Activated CD4-positive, alpha-beta memory T cell treated with anti-CD3 and anti-CD28 coated beads, Interleukin-2, amount 10 ng/mL, durations not matched to agents 7 days and 5 days (primary cell): ENCODE measurements at places on chromosomes 1 and 21.

DNA sequence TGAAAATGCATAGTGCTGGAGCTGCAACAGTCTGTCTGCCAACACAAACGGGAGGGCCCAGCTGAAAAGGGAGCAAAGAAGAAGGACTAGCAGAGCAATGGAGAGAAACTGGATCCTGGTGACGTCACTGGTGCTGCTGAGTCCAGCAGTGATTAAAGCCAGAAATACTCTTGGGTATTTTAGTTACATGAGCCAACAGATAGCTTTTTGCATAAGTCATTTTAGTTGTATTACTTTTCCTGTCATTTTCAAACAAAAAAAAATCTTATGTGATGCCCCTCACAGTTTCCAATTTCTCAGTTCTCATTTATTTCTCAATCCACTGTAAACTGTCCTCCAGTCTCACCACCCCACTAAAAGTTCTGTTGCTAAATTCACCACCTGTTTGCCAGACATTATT, 38.7 kb upstream of the NEK7 start:
- DNase-seq: no peak

GRCh38 chr1:98482611-98483010, 178.9 kb upstream of the SNX7 start:
- no peak for DNase-seq

DNA sequence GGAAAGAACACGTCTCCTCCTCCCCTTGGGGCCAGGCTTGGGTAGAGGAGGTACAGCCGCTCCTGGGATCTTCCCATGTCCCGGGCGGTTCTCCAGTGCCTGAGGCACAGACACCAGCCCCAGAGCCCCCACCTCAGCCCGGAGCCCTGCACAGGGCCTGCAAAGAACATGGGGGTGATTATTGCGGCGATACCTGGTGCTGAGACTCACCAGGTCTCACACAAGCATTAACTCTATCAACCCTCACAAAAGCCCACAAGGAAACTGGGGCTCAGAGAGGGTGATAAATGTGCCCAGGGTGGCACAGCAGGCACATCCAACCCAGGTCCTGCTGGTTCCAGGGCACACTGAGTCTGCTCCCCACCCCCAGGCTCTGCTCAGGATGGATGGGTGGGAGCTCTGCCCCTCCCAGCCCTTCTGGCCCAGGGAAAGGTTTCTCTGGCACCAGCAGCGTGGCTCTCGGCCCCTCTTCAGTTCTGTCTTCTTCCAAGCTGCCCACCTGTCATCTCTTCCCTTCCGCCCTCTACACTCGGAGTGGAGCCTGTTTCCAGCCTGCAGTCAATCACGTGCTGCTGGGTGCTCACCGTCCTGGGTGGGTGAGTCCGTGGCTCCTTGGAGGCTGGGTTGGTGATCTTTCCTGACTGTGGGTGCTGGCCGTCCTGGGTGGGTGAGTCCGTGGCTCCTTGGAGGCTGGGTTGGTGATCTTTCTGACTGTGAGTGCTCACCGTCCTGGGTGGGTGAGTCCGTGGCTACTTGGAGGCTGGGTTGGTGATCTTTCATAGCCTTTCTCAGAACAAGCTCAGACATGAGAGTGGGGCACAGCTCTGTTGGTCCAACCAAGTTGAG, 53.6 kb upstream of the AJAP1 start:
- DNase-seq: no peak

DNA sequence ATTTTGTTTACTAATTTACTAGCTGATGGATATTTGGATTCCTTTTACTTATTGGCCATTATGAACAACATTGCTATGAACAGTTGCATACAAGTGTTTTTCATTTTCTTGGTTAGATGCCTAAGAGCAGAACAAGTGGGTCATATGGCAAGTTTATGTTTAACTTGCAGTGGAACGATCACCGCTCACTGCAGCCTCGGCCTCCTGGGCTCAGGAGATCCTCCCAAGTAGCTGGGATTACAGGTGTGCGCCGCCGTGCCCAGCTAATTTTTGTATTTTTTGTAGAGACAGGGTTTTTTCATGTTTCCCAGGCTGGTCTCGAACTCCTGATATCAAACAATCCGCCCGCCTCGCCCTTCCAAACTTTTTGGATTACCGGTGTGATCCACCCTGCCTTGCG, 820.5 kb upstream of the TMPRSS15 start:
- no peak for DNase-seq

DNA sequence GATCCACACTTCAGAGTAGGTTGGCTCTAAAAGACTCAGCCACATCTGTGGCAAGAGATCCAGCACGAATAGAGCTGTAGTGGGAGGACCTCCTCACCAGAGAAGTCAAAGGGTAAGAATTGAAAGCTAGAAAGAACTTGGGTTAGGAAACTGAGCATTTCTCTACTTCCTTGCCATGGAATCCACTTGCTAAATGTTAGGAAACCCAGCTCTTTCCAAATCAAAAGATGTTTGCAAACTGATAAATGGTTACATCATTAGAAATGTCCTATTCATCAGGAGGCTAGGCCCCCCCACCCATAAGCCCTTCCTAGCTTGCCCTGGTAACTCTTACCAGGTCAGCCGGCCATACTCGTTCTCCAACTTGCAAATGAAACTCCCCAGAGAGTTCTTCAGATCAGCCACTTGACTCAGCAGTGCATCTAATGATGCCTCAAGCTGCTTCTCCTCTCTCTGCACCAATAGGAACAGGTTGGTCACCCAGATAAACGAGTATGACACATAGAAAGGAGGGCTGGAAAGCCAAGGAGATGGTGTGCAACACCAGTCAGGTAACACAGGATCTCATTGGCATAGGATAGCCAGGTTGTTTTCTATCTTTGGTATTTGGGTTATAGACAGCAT, 1.5 kb downstream of the MED8 start:
- no peak for DNase-seq

DNA sequence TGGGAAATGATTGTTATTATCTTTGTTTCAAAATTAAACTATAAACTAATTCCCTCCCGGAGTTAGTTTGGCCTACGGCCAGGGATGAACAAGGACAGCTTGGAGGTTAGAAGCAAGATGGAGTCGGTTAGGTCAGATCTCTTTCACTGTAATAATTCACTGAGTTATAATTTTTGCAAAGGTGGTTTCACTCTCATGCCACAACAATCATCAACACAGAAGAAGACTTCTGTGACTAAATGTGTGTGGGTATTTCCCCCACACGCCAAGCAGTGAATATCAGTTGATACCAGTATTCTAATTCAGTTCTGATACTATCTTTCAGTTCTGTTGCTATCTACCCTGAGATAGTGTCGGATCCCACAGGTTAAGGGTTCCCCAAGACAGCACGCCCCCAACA, 215.1 kb downstream of the S1PR1 start:
- no peak for DNase-seq

DNA sequence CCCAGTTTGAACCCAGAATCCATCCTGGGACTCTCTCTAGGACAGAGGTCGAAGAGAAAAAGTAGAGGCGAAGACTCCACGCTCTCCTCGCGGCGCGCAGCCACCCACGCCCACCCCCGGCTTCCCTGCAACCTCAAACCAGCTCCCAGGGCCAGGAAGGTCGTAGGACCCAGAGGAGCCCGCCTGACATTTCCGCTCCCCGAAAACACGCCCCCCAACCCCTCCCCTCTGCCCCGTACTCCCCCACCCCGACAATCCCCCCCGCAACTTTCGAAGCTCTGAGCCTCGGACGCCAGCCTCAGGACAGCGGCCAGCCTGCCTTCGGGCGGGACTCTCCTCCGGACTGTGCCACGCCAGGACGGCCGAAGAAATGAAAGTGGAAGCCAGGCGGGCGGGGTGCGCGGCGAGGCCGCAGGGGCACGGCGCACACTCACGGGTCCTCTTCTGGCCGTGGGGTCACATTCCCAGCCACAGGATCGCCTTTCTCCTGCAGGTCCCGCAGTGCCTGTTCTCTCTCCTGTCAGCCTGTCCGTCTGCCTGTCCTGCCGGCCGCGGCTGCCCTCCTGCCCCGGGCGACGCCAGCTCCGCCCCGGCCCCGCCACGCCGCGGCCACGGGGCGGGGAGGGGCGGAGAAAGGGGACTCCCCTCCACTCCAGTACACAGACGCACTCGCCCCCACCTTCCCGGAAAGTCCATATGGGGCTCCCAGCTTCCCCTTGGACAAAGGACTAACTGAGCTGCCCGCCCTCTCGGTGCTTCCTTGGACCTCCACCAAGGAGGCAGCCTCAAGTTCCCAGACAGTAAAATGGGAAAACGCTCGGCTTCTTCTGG, at the start of gene MOB3C:
Gene MOB3C, minus strand, starts transcription at position 535 of the 831 bp plus-strand sequence. CDS start 3,490 bp downstream, outside the sequence.
- DNase-seq: peak; percentile 71

- no peak for DNase-seq
Measured at GRCh38 chr21:16427587-16428087, 697.9 kb downstream of the USP25 start.

DNA sequence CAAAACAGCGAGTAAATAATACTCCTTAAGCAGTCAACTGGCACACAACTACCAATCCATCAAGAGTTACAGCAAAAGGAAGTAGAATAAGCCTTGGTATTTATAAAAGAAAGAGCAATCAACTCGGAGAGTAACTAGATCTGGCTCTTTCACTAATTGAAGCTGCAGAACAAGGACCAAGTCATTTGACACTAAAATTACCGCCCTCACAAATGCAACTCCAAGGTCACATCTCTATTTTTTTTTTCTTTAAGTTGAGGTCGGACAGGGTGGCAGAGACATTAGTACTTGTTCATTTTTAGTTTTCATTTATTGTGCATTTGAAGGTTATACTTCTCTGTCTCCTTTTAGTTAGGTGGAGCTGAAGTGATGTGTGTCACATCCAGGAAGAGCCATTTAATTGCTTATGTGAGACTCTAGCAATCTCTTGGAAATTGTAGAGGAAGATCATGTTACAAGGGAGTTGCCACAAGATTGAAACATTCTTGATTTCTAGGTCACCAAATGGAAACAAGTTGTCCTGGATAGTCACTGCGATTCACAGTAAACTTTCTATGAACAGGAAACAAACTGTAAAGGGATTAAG, 138.1 kb upstream of the ADAMTS5 start:
- no peak for DNase-seq

GRCh38 chr21:18467715-18468114, 64.1 kb upstream of the TMPRSS15 start:
- DNase-seq: no peak

DNA sequence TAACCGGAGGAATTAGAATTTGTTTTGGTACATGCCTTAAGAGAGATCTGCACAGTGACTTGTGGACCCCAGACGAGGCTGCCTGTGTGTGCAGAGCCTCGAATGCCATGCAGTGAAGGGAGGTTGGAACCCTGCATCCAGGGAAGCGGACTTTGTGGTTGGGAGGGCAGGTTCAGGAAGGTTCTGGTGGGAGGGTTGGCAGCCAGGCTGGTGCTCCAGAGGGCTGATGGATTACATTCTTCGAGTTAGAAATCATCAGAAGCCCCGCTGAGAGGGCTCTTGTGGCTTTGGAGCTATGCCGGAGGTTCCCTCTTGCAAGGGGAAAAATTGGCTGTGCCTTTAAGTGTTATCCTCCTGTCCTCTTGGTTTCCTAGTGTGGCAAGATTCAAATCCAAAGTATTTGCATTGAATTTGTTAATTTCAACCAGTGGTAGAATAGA, 21.1 kb downstream of the ROR1 start:
- no peak for DNase-seq

DNA sequence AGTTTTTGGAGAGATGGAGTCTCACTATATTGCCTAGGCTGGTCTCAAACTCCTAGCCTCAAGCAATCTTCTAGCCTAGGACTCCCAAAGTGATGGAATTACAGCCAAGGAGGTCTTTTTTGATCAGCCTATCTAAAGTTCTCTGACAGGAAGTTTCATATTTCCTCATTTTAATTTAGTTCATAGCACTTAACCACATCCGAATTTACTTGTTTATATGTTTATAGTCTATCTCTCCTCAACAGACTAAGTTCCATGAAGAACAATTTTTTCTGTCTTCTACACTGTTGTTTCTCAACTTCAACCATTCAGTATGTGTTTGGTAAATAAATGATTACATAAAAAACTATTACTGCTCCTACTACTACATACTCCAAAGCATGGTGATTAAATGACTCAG, 47.9 kb downstream of the GON4L start:
- DNase-seq: no peak

GRCh38 chr1:51961231-51961630, 29.3 kb downstream of the RAB3B start:
- DNase-seq: no peak

GRCh38 chr1:3675436-3675835, 23.1 kb downstream of the TP73 start:
- DNase-seq: no peak

GRCh38 chr1:98457248-98457647, 204.3 kb upstream of the SNX7 start:
- DNase-seq: no peak

GRCh38 chr1:97385536-97386277, 535.1 kb downstream of the DPYD start:
- no peak for DNase-seq

GRCh38 chr1:204025917-204026707, 46.8 kb upstream of the SOX13 start:
- no peak for DNase-seq

DNA sequence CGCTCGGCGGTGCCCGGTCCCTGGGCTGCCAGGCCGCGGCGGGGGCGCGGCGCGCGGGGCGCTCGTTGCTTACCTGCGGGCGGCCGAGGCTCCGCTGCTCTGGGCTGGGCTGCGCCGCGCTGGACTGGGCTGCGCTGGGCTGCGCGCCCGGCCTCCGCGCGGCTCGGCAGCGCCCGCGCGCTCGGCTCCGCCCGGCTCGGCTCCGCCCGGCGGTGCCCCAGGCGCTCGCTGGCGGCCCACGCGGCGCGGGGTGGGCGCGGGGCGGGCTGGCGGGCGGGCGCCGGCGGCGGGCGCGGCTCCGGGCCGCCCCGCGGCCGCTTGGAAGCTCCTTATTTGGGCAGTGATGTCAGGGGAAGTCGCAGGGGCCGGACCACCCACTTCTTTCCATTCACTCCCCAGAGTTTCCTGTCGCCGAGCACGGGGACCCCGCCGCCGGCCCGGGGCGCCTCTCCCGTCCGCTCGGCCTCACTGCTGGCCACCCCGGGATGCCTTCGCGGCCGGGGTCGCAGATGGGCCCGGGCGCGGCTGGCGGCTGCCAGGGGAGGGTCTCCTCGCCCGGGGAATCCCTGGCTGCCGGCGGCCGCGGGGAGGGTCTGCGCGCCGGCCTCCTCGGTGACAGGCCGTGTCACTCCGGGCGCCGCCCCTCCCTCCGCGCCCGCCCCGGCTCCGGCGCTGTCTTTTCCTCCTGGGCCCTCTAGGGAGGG, 177.7 kb upstream of the EDN2 start:
- peak; percentile 84 for DNase-seq

GRCh38 chr1:179094818-179095217, 12.9 kb downstream of the TOR3A start:
- DNase-seq: no peak

GRCh38 chr1:203324105-203325025, 19.0 kb downstream of the BTG2 start:
- peak; percentile 34 for DNase-seq

DNA sequence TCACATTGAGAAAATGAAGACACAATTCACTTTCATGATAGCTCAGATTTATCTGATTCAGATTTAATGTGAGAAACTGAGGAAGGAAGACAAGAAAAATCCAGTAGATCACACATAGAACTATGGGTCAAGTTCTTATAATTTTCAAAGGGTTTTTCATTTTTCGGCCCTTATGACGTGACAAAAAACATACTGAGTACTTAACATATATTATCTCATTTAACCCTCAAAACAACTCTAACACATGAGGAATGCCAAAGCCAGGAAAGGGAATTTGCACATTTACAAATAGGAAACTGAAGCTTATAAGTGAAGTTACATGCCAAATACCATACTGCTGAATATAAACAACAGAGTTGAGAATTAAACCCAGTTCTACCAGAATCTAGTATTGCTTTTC, 27.6 kb downstream of the SOD1 start:
- DNase-seq: no peak

GRCh38 chr21:38140207-38140903, 116.4 kb upstream of the KCNJ15 start:
- no peak for DNase-seq

GRCh38 chr1:101915597-101915996, 81.1 kb downstream of the OLFM3 start:
- DNase-seq: no peak
